ENCODE measurements at places on chromosomes 13 and 19. TPM values are rescaled to one million over a fixed set of nuclear protein-coding genes. Genes with fewer than 3 reads are reported as not detected.

ZNF415 gene
- 39.6 TPM for total RNA-seq

SCGB2B2 gene
- total RNA-seq, result 5.1 TPM

CEACAM1 gene
- not detected for total RNA-seq

DNA sequence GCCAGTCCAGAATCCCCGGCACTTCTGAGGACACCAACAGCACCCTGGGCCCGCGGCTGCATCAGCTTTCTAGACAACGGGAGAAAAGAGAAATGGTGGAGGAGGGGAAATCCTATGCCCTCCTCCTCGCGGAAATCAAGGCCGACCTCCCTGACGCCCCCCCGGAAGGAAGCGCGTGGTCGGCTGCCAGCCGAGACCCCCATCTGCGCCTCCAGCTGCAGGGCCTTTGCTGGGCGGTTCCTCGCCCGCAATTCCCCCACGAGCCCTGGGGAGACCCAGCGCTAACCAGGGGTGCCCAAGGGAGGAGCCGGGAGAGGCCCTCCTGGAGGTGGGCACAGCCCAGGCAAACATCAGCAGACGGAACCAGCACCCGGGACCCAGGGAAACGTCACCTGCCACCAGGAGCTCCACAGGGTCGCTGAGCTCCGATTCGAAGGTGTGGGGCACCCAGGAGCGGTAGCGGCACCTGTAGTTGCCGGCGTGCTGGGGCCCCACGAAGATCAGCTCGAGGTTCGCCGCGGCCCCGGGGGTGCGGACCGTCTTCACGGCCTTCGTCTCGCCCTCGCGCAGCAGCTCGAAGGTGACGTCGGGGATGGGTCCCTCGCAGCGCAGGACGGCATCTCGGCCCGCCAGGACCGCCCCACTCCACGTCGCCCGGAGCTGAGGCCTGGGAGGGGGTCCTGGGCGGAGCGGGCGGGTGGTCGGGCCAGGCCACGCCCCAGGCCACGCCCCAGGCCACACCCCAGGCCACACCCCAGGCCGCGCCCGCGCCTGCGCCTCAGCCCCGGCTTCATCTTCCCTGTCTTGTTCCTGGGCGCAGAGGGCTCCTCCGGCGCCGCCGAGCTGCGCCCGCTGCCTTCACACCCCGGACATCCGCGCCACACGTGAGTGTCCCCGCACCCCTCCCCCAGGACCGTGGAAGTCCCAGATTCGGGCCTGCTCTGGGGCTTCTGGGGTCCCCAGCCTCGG lies 6.0 kb downstream of the A1BG start:
- DNase-seq, result peak; percentile 83

DNA sequence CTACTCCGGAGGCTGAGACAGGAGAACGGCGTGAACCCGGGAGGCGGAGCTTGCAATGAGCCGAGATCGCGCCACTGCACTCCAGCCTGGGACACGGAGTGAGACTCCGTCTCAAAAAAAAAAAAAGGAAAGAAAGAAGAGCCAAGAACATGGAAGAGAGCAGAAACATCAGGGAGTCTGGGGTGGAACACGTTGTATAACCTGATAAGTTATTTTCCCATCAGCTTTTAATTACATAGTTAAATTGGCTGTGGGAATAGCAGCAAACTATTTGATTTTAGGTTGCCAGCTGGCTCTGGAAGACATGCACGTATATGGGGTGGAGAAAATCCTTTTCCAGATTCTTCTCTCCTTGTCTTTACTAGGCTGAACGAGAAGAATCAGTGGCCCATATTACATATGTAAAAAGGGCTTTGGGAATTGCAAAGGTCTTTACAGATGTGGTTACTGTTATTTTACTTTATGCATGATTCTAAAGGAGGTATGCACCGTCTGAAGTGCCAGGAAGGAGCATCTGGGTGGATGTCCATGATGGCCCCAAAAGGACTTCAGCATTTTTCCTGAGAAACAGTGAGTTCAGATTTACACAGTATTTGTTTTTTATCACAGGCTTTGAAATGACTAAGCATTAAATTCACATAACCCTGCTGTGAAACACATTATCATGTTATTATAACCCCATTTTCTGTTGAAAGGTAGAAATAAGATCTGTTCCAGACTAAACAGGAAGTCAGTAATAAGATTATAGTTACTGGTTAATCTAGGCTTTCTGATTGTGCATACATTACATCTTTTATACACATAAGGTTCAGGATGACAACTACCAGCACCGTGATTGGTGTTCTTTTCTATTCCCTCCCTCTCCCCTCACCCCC lies 4.6 kb upstream of the NAA16 start:
- no peak for DNase-seq

DNA sequence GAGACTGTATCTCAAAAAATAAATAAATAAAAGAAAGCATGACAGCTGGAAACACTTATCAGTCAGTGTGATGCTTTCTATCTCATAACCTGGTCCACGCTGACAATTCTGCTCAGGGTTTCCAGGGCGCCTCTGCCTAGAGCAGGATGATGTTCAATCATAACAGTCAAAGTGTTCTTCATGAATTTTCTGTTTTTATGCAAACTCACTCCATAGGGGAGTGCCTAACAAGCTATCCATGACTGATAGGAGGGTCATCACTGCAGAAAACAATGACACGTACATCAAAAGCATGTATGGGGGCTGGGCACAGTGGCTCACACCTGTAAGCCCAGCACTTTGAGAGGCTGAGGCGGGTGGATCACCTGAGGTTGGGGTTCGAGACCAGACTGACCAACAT lies 41.4 kb upstream of the ZNF83 start:
- no peak for DNase-seq

- no peak for DNase-seq
These were observed 532.1 kb downstream of the IRS2 start for GRCh38 chr13:109254274-109254673.

GRCh38 chr19:49779731-49780555 lies 13.1 kb downstream of the AP2A1 start:
- DNase-seq, result no peak

DNA sequence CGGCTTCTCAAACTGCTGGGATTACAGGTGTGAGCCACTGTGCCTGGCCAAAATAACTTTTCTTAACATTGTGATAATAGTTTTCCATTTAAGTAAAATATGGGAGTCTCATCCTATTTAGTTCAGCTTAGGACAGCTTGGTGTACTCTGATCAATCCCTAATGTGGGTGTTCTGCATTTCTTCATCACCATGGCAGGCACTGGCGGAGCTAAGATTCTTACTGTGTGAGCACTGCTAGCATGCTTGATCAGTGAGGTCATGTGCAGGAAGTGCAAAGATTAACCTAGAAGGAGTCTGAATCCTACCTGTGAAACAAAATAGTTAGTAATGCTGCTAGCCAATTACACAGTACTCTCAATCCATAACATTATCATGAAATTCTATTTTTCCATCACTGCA lies 1684.2 kb upstream of the SLC10A2 start:
- DNase-seq, result no peak

DNA sequence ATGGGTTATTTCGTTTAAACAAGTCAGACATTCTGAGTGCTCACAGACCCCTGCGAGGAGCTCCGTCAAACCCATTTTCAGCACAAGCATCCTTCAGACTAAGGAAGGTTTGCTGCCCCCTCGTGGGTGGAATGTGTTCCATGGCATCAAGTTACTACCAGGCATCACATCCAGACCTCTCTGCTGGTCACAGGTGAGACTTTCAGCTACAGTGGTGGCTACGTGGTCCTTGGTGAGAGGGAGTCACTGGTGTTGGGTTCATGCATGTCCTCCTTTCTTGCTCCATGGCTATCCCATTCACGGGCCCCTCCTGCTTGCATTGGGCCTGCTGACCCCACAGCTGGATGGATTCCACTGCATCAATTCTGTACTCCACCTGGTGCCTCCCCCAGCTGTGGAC lies 9.1 kb upstream of the LILRB5 start:
- DNase-seq, result no peak

All from dorsolateral prefrontal cortex (tissue), 122 donors.